HAP-1 (cell line): ENCODE measurements at places on chromosomes 4 and X.
A peak's percentile ranks its signal among the peaks of the same experiment; 100 is the strongest.

- peak; percentile 72 for DNase-seq
Measured at GRCh38 chr4:42452823-42453222, 55.5 kb downstream of the SHISA3 start.

- DNase-seq = no peak
Measured at GRCh38 chr4:61921920-61922319, 721.8 kb downstream of the ADGRL3 start.

- no peak for DNase-seq
Measured at GRCh38 chr4:85514783-85515182, 39.8 kb downstream of the ARHGAP24 start.

- no peak for DNase-seq
Measured at GRCh38 chr4:144223149-144223548, 82.6 kb upstream of the GYPA start.

- no peak for DNase-seq
Measured at GRCh38 chr4:145881989-145882388, 56.6 kb downstream of the ZNF827 start.

DNA sequence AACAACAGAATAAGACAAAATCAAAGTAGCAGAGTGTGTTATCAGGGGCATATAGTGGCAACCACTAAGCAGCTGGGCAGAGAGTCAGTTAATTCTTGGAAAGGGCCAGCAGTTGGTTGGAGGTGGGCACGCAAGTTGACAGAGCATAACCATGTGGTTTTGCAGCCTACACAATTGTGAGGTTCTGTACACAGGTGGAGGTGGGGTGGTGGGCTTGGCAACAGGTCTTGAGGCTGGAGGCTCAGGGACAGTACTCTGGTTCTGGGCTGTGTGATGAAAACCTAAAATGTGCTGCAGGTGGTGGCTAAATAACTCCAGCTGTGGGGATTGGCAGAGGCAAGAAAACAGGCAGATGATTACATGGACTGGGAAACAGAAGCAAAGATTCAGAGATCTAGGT, 1112.7 kb downstream of the PDHA2 start:
- DNase-seq = no peak

DNA sequence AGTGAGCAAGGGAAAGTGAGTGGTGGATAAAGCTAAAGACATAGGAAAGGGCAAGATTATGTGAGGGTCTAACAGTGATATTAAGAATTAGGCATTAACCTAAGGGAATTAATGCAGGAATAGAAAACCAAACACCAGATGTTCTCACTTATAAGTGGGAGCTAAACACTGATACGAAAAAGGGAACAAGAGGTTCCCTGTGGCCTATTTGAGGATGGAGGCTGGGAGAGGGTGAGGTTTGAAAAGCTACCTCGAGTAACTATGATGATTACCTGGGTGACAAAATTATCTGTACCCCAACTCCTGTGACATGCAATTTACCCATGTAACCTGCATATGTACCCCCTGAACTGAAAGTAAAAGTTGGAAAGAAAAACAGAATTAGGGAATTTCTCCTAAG, 79.0 kb downstream of the ANXA3 start:
- no peak for DNase-seq

- no peak for DNase-seq
Measured at GRCh38 chr4:130147641-130148040, 1051.7 kb downstream of the C4orf33 start.

GRCh38 chr4:13306356-13306755, 177.8 kb downstream of the RAB28 start:
- no peak for DNase-seq

DNA sequence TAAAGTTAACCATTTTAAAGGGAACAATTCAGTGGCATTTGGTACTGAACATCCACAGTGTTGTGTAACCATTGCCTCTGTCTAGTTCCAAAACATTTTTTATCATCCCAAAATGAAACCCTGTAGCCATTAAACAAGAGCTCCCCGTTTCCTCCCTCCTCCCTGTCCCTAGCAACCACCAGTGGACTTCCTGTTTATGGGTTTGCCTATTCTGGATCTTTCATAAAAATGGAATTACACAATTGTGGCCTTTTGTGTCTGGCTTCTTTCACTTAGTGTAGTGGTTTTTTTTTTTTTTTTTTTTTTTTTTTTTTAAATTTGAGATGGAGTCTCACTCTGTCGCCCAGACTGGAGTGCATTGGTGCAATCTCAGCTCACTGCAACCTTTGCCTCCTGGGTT, 11.6 kb downstream of the RBMX2 start:
- DNase-seq = no peak

DNA sequence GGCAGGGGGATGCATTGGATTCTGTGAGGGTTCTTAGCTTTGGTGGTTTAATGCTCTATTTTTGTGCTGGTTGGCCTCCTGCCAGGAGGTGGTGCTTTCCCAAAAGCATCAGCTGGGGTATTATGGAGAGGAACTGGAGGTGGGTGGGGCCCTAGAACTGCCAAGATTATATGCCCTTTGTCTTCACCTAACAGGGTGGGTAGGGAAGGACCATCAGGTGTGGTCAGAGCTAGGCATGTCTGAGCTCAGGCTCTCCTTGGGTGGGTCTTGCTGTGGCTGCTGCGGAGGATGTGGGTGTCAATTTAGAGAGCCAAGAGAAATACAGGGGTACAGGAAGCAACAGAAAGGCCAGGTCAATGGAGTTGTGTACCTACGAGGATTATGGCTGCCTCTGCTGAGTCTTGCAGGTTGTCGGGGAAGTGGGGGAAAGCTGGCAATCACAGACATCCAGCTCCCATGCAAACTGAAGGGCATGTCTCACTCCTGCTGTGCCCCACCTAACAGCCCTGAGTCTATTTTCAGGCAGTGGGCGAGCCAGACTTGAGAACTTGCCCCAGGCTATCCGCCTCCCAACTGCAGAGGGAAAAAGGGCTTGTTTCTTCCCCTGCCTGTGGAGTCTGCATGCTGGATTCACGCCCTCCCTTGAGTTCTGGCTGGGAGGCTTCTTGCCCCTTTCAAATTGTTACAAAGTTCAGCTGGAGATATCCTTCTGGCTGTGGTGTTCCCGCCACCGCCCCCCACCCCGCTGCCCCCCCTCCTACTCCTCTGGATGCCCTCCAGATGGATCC, 212.0 kb downstream of the COMMD8 start:
- peak; percentile 20 for DNase-seq

DNA sequence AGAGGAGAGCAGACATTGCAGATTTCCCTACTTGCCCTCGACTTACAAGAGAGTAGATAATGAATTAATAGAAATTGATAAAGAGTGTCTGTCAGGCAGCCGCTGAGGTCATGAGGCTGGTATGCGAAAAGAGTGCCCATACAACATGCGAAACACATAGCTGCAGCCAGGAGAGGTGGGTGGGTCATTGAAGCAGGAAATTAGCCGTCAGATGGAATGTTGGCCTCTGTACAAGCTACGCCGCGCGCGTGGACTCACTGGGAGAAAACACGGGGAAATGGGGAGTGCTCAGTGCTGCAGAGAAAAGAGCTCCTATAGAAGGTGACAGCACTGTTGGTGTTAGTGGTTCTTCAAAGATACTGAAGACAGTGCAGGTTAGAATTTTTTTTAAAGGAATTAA, 125.1 kb downstream of the RAPGEF2 start:
- no peak for DNase-seq

- DNase-seq = no peak
Measured at GRCh38 chr4:18676526-18676915, 655.0 kb upstream of the LCORL start.

GRCh38 chr4:106409901-106410889, 41.6 kb upstream of the GIMD1 start:
- no peak for DNase-seq

DNA sequence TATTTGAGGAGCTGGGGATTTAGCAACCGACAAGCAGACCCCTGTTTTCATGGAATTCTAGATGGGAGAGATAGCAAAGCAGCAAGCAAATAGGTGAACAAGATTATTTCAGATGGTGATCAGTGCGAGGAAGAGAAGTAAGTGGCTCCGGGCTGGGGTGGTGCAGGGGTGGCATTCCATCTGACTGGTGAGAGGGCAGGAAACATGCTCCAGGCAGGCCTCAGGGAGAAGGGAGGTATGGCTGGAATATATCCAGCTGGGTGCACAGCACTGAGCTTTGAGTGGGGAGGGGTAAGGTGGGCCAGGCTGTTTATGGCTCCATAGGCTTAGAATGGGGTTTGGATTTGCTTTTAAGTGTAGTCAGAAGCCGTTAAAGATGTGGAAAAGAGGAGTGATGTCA, 21.2 kb downstream of the PTTG2 start:
- DNase-seq = no peak

DNA sequence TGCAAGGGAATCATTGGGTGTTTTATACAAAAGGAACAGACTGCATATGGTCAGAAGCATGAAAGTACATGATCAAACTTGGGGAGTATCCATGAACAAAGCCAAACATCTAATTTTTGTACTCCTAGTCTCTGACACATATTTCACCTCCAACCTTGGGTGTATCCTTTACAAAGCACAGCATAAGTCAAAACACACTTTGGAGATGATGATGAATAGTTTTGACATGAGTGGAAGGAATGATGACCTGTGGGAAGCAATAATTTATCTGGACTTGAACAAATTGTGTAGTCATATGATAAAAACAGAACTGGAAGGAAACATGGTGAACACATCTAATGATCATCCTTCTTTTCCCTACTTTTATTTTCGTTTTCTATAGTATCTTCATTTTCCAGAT, 108.7 kb upstream of the PLS3 start:
- DNase-seq = no peak

DNA sequence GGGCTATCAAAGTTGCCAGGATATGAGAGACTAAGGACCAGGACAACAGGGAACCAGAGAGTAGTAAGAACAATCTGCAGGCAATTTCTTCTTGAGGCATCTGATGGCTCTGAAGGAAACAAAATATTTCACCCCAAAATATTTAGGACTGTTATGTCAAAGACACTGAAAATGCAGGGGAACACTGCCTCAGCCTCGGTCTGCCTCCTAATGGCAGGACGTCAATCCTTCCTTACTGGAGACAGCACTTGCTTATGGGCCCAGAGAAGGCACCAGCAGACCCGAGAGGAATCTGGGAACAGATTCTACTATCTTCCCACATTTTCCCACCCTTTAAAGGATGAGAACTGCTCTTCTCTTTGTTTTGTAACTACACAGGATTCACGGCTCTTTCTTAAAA, 23.3 kb downstream of the RNF150 start:
- DNase-seq = no peak

DNA sequence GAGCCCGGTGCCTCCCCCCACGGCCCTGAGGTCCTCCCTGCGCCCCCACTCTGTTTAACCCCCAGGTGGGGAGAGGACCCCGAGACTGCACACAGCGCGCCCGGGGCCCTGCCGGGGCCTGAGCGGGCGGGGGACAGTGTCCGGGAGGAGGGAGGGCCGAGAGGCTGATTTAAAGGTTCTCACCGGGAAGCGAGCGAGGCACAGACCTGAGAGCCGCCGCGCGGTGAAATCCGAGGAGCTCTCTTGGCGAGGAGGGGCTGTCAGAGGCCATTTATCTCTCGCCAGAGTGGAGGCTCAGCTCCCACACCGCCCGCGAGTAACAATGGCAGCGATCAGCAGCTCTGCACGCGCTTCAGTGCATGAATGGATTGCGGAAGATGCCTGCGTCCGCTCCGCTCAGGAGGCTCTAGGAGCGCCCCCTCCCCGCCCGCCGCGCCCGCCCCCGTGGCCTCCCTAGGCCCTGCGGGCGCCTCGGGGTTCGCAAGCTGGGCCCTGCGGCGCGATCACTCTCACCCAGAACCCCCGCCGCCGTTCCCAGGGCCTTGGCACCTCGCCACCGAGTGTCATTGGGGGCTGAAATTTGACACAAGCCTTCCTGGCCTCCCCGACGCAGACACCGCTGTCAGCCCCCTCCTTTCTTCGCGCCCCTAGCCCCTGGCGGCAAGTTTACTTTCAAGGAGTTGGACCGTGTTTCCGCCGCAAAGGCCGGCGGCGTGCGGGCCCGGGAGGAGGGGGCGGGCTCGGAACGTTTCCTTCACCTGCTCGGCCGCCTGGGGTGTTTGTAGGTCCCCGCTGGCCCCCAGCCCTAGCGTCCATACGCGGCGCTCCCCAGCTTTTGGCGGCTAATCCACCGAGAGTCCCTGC, 48.7 kb upstream of the BCOR start:
- peak; percentile 77 for DNase-seq

DNA sequence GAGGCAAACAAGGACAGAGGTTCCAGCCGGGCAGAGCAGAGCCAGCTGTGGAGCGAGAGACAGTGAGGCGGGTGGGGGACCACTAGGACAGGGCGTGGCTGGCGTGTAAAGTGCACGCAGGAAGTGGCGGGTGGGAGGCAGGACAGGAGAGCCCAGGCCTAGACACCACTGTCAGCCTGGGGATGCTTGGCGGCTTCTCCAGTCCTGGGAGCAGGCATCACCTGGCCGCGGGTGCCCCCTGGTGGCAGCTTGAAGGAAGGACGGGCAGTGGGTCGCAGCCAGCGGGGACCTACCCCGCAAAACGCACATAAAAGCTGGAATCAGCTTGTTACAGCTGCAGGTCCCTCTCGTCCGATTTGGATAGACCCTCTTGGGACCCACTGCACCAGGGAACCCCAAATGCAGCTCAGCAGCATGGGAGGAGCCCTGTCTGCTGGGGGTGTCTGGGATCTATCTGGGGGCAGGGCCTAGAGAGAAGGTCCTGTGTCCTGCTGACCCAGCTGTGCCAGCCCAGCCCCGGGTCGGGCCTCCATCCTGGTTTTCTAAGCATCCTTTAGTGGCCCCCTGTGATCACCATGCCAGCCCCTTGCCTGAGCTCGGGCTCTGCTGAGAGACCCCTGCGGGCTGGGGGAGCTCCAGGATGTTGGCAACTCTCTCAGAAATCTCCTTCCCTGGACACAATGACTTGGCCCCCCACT, 57.7 kb downstream of the WFS1 start:
- DNase-seq = peak; percentile 86

DNA sequence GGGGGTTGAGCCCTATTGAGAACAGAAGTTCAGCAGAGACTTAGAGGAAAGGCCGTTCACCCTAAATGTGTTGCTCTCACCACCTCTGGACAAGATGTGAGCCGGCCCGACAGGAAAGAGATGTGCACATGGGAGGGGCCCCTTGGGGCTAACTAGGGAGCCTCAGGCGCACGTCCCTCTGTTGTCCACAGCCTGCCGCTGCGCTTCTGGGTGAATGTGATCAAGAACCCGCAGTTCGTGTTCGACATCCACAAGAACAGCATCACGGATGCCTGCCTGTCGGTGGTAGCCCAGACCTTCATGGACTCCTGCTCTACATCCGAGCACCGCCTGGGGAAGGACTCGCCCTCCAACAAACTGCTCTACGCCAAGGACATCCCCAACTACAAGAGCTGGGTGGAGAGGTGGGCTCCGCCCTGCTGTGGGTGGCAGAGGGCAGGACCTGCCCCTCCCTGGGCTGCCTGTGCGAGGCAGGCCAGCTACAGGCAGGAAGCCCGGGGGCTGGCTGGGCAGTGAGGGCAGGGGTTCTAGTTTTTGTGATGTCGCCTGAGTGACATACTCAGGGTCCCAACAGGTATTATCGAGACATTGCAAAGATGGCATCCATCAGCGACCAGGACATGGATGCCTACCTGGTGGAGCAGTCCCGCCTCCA, 8.0 kb downstream of the LAGE3 start:
- DNase-seq = no peak

DNA sequence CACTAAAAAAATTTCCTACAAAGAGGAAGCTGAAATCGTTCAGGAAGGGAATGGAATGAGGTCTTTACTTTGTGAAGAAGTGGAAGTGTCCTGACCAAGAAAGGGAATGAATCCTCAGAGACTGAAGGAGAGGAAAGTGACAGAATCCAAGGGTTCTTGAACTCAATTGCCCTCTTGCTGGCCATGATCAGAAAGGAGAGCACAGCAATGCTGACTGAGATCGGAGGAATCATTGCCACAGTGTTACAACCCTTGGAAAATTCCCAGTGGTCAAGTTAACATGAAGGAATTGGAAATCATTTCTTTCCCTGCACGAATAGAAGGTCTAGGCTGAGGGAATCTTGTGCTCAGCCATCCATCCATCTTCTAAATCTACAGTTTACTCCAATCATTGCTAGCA, 190.0 kb upstream of the NEIL3 start:
- no peak for DNase-seq
